Fibroblast of lung (primary cell): ENCODE measurements at places on chromosomes 7 and 10.
A peak's percentile ranks its signal among the peaks of the same experiment; 100 is the strongest.

- DNase-seq, result peak; percentile 91
Observed at GRCh38 chr10:62380016-62380415, 5.8 kb downstream of the ZNF365 start.

GRCh38 chr10:46285966-46286620 is 704 bp upstream of the ANTXRL start:
- DNase-seq, result no peak

DNA sequence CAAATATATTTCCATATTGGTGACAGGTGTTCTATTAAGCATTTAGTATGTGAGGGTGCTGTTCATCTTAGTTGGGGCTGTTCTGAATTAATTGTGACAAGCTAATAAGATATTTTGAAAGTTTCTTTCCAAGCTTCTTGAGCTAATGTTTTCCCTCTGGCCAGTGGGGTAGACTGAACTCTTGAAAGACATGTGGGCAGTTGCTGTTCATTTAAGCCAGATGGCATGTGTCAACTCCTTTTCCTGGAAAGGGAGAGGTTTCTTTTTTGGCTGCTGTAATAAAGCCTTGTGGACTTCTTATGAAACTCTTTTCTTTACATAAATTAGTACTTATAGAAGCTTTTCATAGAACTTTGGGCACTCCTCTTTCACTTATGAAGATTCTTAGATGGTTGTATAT is 21.7 kb downstream of the RAB18 start:
- peak; percentile 83 for DNase-seq

DNA sequence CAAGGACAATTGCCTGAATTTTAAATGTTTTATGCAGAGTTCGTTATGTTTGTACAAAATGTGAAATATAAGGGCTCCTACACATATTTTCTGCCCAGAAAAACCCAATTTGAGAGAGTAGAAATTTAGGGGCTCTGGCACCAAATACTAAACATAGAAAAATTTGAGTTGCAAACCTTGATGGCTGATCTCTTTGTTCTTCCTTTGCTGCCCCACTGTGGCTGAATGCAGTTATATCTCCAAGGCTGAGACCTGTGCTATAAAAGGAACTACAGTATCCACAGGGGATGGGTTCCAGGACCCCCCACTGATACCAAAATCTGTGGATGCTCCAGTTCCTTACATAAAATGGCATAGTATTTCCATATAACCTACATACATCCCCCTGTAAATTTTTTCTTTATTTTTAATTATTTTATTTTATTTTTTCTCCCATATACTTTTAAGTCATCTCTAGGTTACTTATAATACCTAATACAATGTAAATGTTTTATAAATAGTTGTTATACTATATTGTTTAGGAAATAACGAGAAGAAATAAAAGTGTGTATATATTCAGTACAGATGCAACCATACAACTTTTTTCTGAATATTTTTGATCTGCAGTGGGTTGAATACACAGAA is 22.5 kb downstream of the CFAP43 start:
- peak; percentile 18 for DNase-seq

DNA sequence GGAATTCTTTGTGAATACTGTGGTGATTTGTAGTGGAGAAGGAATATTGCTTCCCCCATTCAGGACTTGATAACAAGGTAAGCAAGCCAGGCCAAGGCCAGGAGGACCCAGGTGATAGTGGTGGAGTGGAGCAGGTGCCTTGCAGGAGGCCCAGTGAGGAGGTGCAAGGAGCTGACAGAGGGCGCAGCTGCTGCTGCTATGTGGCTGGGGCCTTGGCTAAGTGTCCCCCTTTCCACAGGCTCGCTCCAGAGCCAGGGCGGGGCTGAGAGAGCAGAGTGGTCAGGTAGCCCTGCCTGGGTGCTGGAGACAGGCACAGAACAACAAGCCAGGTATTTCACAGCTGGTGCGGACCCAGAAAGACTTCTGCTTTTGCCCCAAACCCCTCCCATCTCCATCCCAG is 162.9 kb downstream of the EGFR start:
- no peak for DNase-seq

DNA sequence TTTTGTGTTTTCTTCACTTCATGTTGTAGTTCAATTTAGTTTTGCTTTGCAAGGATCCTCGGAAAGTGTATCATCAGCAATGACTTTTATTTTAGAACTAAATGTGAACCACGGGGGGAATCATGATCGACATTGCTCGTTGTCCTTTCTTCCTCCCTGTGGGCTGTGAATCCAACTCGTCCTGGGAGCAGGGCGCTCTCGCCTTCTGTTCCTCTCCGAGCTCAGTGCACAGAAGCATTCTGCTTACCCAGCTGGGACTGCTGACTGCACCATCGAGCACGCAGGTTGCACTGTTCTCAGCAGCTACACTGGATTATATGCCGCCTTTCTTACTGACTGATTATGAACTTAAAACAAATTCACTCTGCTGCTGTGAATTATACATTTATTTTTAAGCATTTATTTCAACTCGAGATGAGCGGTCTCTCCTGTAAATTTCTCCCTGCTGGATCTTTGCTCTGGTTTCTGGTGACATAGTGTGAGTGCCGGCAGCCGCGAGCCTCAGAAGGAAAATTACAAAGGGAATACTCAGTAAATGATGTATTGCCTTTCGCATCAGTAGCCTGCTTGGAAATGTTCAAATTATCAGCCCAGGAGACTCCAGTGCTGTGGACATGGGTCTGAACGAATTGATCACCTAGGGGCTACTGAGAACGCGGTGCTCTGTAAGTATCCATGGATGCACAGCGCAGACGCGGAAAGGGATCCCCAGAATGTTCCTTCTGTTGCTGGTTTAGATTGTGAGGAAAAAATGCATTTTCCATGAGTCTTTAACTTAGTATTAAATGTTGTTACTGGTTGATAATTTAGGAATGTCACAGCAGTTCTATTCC is 92.6 kb downstream of the PTPRE start:
- no peak for DNase-seq

- no peak for DNase-seq
Observed at GRCh38 chr10:71801361-71801760, 28.0 kb upstream of the VSIR start.

DNA sequence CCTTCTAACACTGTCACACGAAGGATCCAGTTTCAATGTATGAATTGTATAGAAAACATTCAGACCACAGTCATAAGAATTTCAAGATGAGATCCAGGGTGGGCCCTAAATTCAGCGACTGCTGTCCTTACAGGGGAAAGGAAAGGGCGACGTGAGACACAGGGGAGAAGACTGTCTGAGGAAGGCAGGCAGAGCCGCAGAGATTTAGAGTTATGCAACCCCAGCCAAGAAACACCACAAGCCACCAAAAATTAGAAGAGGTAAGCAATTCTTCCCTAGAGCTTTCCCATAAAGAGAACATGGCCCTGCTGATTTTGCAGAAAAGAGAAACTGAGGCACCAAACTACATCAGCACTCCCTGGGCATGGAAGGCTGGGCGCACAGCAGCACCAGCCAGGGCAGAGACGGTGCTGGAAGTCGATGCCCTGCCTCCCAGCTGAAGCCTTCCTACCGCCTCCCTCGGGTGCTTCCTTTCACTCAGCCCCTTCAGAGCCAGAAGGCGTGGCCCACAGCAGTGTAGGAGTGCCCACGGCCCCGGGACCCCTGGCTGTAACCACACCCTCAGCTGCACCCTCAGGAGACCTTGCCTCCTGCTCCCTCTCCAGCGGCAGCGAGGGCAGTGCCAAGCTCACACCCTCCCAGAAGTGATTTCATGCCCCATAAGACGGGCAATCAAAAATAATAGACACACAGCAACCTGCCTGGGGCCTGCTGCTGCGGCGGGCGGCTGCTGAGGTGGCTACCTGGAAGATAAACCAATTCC is 81.0 kb upstream of the LRRC4 start:
- DNase-seq, result no peak

GRCh38 chr10:99330347-99330924 is 1.3 kb downstream of the CNNM1 start:
- DNase-seq, result no peak

GRCh38 chr10:13560597-13560996 is 26.2 kb upstream of the PRPF18 start:
- peak; percentile 81 for DNase-seq

DNA sequence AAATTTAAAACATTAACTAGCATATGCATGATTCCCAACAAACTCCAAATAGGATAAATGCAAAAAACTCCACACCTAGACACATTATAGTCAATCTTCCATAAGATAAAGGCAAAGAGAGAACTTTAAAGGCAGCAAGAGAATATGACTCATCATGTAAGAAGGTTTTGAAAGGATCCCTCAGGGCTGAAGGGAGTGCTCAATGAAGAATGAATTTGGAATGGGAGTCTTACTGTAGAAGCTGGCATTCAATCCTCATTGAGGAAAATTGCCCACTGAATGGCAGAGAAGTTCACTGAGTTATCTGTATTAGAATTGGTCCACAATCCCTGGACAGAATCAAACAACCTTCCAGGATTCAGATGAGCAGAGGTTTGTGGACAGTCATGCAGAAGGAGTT is 26.1 kb upstream of the ZNF365 start:
- DNase-seq, result no peak

DNA sequence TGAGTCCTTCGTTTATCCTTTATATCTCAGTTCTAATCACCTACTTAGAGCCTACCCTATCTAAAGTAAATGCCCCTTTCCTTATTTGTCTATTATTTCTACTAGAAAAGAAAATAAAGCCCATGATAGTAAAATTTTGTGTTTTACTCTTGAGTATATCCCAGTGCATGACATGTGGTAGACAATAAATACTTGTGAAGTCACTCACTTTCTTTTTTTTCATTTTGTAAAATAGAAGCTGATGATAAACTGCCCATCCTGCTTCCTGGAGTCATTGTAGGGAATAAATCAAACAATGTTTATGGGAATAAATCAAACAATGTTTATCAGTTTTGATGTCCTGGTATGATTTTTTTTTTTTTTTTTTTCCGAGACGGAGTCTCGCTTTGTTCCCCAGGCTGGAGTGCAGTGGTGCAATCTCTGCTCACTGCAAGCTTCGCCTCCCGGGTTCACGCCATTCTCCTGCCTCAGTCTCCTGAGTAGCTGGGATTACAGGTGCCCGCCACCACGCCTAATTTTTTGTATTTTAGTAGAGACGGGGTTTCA is 36.1 kb downstream of the BTRC start:
- no peak for DNase-seq

DNA sequence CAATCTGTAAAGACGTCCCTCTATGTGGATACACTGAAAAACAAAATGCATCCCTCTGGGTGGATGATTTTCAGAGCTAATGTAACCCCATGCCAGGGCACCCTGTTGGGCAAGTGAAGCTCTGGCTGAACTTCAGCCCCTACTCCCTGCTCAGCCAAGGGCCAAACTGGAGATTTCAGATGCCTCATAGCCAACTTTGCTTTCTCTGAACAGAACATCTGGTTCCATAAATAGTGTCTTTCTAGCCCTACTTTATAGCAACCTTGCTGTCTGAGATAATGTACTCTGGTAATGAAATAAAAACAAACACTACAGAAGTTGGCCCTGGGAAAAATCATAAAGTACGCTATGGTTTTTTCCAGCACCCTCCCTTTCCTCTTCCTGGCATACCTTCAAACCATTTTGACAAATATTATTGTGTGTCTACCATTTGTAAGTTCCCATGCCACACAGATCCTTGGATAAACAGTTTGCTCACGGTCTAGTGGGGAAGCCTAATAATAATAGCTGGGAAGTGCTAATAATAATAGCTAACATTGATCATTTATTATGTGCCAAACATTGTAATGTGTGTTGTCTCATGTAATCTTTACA is 3.4 kb downstream of the ENTPD1 start:
- DNase-seq, result no peak

GRCh38 chr10:99682752-99683151 is 23.4 kb downstream of the ENTPD7 start:
- peak; percentile 28 for DNase-seq

GRCh38 chr7:26307226-26307625 is 15.6 kb downstream of the SNX10 start:
- peak; percentile 26 for DNase-seq

DNA sequence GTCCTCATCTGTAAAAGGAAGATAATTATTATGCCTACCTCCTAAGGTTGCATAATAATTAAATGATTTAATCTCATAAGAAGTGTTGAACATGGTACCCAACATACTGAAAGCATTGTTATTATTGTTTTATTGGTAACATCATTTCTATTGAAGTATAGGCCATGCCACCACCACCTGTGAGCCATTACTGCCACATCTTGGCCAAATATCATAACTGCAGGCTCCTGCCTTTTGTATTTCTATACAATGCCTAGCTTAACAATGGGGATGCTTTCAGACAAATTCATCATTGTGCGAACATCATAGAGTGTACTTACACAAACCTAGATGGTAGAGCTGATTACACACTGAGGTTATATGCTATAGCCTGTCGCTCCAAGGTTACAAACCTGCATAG is 61.1 kb upstream of the NPSR1 start:
- DNase-seq, result no peak

DNA sequence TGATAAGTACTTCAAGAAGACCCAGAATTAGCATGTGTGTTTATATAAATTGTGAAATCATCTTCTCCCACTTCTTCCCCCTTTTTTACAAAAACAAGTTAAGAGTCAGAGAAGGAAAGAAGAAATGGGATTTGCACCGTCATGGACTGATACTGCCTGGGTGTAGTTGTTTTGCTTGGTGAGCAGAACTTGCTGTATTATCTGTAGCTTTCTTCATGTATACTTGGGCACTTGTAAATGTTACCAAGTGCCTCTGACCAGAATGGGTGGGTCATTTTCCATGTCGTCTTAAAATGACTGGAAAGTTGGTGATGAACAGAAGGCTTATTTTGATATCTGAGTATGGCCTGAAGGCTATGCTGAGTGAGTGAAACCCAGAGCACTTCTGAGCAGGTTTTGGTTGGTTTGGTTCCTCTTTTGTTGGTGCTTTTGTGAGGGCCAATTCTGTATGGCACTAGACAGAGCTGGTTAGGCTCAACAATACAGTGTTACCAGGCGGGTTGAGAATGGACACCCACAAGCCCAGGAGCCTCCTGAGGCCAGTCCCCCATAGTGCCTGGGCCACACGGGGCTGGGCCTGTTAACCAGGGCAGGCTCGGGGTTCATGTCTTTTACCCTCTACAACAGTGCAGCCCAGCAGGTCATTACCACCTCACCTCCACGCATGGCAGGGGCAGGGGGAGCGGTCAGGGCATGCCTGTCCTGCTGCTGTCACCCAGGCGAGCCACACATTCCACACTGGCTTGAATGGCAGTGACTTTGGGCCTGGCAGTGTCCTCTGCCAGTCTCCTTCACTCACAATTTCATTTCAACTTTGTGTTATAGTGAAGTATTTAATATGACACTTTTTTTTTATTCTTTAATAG is 115.1 kb downstream of the CCNY start:
- peak; percentile 56 for DNase-seq

GRCh38 chr7:134935701-134936100 is 50.6 kb upstream of the AGBL3 start:
- DNase-seq, result no peak

DNA sequence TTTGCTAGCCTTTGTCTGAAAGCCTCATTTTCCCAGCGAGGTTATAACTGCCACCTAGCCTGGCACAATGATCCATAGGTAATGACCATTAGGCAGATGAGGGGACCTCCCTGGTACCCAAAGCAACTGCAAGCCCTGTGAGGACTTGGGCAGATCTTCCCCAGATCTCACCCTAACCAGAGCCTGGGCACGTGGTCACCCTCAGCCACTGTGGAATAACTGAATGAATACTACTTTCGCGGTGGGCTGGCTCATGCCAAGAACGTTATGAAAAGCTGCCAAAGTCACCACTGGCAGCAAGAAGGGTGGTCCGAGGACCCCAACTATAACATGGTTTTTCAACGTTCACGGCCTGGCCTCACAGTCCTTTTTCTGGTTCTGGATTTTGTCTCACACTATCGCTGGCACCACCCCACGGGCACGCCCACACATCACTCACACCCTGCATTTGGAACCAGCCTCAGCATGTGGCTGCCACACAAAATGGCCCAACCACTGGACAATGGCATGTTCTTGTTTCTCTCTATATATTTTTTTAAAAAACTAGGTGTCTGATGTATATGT is 3.4 kb downstream of the PRKAG2 start:
- no peak for DNase-seq
